ENCODE measurements at places on chromosomes 16 and 17.

DNA sequence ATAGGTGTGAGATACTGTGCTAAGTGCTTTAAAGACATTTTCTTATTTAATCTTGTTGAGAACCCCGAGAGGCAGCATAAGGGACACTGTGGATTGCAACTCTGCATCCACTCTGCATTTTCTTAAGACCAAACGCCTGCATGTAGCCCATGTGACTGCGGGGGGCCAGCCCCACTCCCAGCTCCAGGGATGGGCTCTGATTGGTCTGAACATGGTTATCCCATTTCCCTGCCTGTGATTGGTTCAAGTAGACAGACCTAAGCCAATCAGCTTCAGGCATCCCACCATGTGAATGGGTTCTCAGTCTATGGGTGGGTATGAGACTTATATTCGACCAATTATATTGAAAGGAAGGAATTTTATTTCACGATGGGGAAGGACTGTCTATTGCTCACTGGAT lies 33.2 kb upstream of the USP7 start:
- DNase-seq, result no peak

GRCh38 chr16:67897231-67897630 lies 4.2 kb downstream of the PSKH1 start:
- DNase-seq, result no peak

DNA sequence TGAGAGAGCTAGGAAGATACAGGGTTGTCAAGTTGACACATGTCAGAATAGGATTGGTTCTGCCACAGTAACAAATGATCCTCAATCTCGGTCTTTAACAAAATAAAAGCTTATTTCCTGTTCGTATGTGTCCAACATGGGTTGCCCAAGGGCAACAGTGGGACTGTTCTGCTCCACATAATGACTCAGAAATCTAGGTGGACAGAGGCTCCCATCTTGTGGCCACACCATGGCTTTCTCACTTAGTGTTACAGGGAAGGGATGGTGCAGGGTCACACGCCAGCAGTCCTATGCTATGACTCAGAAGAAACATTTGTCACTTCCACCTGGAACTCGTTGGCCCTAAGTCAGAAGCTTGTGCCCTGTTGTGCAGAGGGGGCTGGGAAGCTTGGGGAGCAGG lies 364.9 kb downstream of the SNX29 start:
- no peak for DNase-seq

DNA sequence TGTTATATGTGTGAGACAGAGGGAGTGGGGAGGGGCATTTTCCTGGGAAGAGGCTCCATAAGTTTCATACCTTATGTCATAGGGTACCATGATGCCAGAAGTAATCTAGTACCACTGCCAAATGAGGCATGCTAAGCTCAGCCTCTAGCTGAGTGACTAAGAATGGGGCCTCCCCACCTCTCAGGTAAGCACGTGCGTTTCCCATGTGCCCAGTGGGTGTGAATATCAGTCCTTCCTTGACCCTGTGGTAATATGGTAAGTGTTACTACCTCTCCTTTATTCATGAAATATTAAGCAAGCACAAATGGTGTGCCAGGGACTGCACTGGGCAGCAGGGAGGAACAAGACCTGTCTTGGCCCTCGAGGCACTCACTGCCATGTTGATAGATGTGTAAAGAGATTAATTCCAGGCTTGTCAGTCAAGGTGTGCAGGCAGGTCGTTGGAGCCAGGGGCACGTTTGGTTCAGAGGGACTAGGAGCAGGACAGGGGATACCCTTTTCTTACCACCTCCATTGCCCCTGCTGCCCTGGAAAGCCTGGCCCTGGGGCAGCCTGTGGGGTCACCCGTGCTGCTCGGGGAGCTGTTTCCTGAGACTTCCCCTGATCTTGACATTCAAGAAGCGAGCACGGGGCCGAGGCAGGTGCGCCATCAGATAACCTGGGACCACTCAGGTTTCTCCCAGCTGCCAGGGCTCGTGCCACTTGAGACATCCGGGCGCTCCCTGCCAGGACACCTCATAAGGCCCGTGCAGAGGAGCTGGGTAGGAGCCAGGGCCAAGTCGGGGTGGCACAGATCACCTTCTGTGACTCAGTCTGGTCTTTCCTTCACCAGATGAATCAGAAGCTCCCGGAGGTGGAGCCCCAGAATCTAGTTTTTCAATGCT lies 8.8 kb downstream of the RSAD1 start:
- DNase-seq, result no peak

- DNase-seq, result no peak
These were observed 45.0 kb upstream of the NACA2 start for GRCh38 chr17:61635913-61636432.

- no peak for DNase-seq
These were observed 25.3 kb downstream of the CMIP start for GRCh38 chr16:81469710-81470535.

DNA sequence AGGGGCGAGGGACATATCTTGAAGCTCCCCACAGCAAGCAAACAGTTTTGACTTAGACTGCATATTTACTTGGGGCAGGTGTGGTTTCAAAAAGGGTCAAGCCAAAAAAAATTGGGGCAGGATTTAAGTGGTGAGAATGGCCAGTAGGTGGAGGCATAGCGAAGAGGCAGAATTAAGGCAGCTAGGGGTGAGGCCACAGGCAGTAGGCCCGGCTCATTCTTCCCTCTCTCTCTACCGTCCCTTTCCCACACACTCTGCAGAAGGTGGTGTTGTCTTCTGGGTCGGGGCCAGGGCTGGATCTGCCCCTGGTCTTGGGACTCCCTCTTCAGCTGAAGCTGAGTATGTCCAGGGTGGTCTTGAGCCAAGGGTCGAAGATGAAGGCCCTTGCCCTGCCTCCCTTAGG lies 2.6 kb downstream of the SHBG start:
- no peak for DNase-seq

DNA sequence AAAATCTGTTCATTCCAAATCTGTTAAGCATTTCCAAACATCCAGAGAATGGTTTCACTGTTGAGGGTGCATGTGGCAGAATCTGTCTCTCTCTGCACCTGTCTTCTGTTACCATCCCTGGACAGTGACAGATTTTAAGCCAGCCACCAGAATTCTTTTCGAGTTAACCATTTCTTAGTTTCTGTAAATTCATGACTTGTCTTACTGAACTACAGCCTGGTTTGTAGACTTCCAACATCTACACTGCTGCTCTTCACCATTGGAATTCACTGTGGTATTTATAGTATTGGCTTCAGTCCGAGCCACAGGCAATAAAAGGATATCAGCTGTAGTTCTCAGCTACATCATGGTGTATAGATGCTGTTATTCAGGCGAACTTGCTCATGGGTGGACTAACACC lies 47.6 kb downstream of the GOSR1 start:
- no peak for DNase-seq

Data from right kidney (tissue), 9 donors.